ENCODE measurements at places on chromosomes 2 and 18. TPM values are rescaled to one million over a fixed set of nuclear protein-coding genes. Genes with fewer than 3 reads are reported as not detected.

Gene TANK
- total RNA-seq = 52.5 TPM

Gene CFAP53
- 1.1 TPM for total RNA-seq

Gene ARHGAP15
- 0.42 TPM for total RNA-seq

Gene RFX8
- not detected for total RNA-seq

- no peak overlapping the region for H3K27ac ChIP-seq
- peaks cover 6% of the 10 kb centered on the region for H3K4me1 ChIP-seq
- H3K36me3 ChIP-seq = no peaks in the 10 kb centered on the region
- H3K4me3 ChIP-seq = no peak overlapping the region
- peaks cover 29% of the 10 kb centered on the region for H3K27me3 ChIP-seq
Observed at GRCh38 chr2:75558786-75559679, 1.7 kb downstream of the EVA1A start.

- H3K27me3 ChIP-seq = no peaks in the 10 kb centered on the region
- no peak for DNase-seq
- no peaks in the 10 kb centered on the region for H3K36me3 ChIP-seq
- H3K4me3 ChIP-seq = no peak overlapping the region
- no peak overlapping the region for H3K27ac ChIP-seq
Observed at GRCh38 chr18:33841221-33841967, 263.4 kb downstream of the ASXL3 start.

GRCh38 chr18:78621141-78621755 lies 358.4 kb upstream of the SALL3 start:
- no peak overlapping the region for H3K4me3 ChIP-seq
- H3K27me3 ChIP-seq = no peaks in the 10 kb centered on the region
- no peaks in the 10 kb centered on the region for H3K36me3 ChIP-seq
- no peak overlapping the region for H3K27ac ChIP-seq
- no peaks in the 10 kb centered on the region for H3K4me1 ChIP-seq

All from HCT116 (cell line).